ENCODE measurements at places on chromosomes 3 and 15. TPM values are rescaled to one million over a fixed set of nuclear protein-coding genes. Genes with fewer than 3 reads are reported as not detected.
A peak's percentile ranks its signal among the peaks of the same experiment; 100 is the strongest.

- no peak for DNase-seq
Measured at GRCh38 chr15:36943508-36944361, 156.6 kb downstream of the MEIS2 start.

- DNase-seq, result no peak
Measured at GRCh38 chr3:52230461-52230860, 5.0 kb upstream of the TLR9 start.

GRCh38 chr15:73539212-73540128 lies 93.7 kb downstream of the NPTN start:
- peak; percentile 11 for DNase-seq

DNA sequence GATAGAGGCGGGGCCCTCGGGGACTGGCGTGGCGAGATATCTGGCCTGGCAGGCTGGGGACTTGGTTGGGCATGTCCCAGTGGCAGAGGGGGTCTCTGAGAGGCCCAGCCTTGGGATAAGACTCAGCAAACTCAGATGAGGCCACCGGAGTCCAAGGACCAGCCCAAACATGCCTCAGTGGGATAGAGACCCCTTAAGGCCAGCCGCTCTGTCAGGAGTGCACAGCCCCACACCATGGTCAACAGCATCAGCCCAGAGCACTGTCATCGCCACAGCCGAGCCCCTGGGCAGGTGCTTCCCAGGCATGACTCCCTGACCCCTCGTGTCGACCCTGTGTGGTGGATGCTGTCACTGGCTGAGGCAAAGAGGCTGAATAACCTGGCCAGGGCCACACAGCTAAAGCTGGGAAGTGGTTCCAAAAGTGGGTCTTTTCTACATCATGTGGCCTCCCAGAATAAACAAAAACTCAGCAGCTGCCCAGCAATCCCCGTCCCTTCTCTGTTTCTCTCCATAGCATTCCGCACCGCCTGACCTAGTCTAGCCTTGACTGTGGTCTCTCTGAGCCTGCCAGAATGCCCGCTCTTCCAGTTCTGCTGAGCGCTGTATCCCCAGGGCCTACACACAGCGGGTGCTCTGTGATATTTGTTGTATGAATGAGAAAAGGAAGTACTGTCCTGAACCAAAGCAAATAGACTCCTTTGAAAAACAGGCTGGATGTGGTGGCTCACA lies 15.1 kb downstream of the CTSH start:
- DNase-seq, result peak; percentile 48

FANCD2OS gene
- total RNA-seq, result not detected

GOLGA6D gene
- total RNA-seq, result not detected

CA12 gene
- total RNA-seq, result 6.1 TPM

Measured in M059J (cell line).